ENCODE measurements at places on chromosomes 6 and 20.

GRCh38 chr20:31693402-31693801, 29.3 kb downstream of the BCL2L1 start:
- DNase-seq = no peak

GRCh38 chr6:54465649-54466300, 157.5 kb downstream of the TINAG start:
- no peak for DNase-seq

DNA sequence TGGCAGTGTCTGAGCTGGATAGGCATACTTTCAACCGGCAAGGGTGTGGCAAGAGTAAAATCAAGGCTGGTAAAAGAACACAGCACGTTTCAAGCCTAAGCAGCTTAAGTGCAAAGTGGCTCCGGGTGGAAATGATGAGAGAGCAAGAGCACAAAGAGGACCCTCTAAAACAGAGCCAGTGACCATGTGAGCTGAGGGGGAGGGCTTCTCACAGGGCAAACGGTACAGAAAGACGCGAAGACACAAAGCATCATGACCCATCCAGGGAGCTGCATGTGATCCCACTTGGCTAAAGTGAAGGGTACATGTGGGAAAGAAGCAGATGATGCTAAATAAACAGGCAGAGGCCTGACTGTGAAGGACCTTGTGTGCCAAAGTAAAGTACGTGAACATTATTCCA, 25.7 kb downstream of the FKBP5 start:
- no peak for DNase-seq

GRCh38 chr20:22511943-22512910, 72.1 kb downstream of the FOXA2 start:
- DNase-seq = no peak

DNA sequence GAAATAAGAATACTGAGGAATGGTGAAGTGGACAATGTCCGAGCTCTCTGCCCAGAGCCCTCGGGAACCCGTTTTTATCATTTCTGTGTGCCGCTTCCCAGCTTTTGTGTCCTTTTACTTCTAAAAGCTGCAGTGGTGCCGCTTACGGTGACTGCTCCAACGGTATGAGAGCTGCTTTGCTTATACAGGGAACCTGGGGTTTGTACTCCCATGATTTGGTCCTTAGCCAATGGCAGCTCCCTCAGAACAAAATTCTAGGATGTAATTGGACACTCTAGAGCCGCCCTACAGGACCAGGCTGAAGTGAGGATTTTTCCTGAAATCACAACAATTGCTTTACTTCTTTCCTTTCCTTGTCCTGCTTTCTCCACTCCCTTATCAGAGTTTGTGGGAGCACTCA, 24.2 kb upstream of the PCSK2 start:
- DNase-seq = no peak

- DNase-seq = no peak
Observed at GRCh38 chr6:13421425-13422059, 65.9 kb downstream of the GFOD1 start.

DNA sequence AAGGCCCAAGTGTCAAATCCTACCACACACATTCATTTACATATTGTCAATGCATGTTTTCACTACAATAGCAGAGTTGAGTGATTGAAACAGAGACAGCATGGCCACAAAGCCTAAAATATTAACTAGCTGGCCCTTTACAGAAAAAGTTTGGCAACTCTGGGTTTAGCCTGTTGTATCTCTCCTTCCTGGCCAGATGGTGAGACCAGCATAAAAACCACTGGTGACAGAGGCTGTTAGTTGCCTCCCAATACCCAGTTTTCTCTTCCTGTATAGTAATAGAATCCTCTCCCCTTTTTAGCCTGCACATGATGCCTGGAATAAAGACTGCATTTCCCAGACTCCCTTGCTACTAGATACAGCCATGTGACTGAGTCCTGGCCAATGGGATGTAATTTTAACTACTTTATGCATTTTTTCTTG, 100.0 kb upstream of the TAB2 start:
- DNase-seq = no peak

GRCh38 chr20:12047838-12048432, 130.2 kb downstream of the BTBD3 start:
- peak; percentile 18 for DNase-seq

- peak; percentile 42 for DNase-seq
Observed at GRCh38 chr20:44576297-44576696, 6.1 kb upstream of the PKIG start.

DNA sequence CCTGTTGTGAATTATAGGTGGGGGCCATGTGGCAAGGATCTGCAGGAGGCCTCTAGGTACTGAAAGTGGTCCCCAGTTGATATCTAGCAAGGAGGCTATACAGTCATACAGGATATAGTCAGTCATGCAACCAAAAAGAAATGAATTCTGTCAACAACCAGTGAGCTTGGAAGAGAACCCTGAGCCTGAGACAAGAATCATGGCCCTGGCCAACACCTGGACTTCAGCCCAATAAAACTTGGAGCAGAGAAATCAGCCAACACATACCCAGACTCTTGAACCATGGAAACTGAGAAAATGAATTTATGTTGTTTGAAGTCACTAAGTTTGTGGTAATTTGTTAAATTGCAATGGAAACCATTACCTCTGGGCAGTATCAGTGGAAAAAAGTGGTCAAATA, 370.2 kb downstream of the KIF16B start:
- DNase-seq = no peak

DNA sequence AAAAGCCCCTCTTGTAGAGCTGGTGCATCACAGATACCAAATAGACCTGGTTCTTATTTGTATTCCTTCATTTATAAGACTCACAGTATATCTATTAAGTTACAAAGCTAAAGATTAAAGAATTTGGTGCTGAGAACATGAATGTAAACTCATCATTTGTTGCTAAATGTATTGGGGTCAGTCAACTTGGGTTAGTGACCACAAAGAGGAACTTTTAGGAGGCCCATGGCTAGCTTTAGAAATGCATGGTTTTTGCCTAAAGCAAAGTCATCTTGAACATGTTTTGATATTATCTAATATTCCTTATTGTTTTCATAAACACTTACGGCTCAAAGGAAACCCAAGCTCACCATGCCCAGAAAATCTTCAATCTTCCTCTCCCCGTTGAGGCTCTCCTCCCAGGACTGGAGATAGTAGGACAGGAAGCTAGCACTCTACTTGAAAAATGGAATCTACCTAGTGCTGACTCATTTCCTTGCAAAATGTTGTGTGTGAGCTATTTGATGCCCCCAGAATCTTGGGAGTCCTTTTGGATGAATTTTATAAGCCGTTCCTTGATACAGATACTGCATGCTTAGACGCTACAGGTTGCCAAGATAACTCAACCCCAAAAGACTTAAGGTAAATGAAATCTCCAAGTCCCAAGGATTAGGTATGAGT, 121.4 kb downstream of the BMP2 start:
- no peak for DNase-seq

- DNase-seq = no peak
Observed at GRCh38 chr6:22017272-22017671, 279.6 kb downstream of the PRL start.

GRCh38 chr6:109821428-109821827, 130.3 kb downstream of the FIG4 start:
- no peak for DNase-seq

DNA sequence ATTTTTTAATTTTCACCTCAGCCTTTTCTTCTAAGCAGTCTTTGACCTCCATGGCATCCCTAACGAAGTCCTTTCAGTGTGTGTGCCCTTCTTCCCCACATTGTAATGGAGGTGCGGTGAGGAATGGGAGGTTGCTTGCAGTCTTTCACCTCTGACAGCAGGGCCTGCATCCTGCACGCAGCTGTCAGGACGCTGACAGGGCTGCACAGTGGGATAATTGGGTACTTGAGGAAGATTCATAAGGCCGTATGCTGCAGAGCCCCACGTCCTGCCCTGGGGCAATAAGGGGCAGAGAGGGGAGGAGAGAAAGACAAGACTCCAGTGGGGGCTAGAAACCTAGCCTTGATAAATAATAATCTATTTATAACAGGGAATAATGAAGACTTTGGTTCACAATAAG, 184.7 kb downstream of the SAMD5 start:
- no peak for DNase-seq

GRCh38 chr20:53805895-53806384, 212.3 kb upstream of the ZNF217 start:
- peak; percentile 73 for DNase-seq

DNA sequence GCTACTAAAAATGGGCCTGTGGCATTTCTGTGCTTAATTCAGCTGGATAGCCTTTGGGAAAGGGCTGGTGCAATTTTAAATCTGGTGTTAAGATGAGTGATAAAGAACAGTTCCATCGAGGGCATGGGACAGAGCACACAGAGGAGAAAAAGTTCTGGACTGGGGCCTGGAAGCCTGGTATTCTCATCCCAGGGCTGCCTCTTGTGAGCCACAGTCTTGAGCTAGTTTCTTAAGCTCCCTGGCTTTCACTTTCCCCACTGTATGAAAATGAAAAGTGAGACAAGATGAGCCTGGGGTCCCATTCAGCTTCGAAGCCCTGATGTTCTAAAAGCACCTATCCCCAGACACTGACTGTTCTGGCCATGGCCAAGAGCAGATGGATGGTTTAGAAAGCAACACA, 14.3 kb upstream of the LAMA4 start:
- no peak for DNase-seq

GRCh38 chr6:124721331-124721730, 240.9 kb upstream of the RNF217 start:
- DNase-seq = no peak

- no peak for DNase-seq
Observed at GRCh38 chr20:12217382-12217781, 299.7 kb downstream of the BTBD3 start.

DNA sequence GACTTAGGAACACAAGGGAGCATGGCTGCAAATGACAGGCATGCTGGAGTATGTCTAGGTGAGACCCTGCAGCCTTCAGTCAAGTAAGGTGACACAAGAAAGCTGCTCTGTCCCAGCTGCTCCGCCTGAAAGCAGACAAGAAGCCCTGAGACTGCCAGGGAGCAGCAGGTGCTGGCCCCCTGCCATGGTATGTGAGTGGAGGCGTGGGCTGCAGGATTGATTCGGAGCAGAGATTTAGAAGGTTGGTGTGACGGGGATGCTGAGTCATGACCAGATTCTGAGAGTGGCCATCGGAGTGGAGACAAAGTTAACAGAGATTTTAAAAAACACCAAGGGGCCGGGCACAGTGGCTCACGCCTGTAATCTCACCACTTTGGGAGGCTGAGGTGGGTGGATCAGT, 17.8 kb downstream of the LRP11 start:
- DNase-seq = peak; percentile 82

DNA sequence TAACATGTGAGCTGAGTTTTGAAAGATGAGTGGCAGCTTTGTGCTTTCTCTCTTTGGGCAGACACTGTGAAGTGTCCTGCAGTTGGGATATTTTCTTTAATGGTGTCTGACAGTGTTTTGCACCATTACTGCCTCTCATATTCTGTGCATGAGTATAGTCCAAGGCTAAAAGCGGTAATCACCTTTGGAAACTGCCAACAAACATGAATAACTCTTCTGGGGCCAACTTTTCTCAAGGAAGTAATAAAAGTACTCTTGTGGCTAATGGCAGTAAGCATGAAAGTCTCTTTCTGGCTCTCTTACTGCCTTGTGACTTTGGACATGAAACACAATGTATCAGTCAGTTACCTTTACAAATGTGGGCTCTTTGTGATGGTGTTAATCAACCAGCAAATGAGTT, 91.7 kb upstream of the SOX4 start:
- DNase-seq = no peak

GRCh38 chr6:158819977-158820622, 932 bp upstream of the EZR start:
- DNase-seq = no peak

- no peak for DNase-seq
Observed at GRCh38 chr6:45949256-45949655, 66.4 kb downstream of the CLIC5 start.

GRCh38 chr6:90970672-90971071, 383.8 kb upstream of the MAP3K7 start:
- no peak for DNase-seq

DNA sequence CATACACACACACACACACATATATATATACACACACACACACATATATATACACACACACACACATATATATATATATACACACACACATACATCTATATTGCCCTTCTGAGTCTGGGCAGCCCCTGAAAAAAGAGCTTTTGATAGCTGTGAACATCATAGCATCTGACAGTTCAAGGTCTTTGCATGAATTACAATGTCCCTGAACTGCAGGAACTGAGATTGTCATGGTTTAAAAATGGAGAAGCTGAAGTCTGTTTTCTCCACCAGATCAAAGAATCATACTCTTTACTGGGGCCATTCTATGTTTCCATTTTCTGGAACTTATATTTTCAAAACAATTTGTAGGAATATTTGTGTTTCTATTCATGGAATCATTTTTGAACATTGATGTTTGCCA, 189.8 kb downstream of the ZDHHC14 start:
- no peak for DNase-seq

- no peak for DNase-seq
Observed at GRCh38 chr6:8875986-8876385, 440.6 kb upstream of the SLC35B3 start.

Measured in AG10803 (cell line).